Stimulated activated CD8-positive, alpha-beta memory T cell treated with anti-CD3 and anti-CD28 coated beads, Interleukin-12 subunit alpha, Interleukin-12 subunit beta, amount 100 ng/mL, for 4 hours (primary cell): ENCODE measurements at places on chromosomes 7 and 10.

DNA sequence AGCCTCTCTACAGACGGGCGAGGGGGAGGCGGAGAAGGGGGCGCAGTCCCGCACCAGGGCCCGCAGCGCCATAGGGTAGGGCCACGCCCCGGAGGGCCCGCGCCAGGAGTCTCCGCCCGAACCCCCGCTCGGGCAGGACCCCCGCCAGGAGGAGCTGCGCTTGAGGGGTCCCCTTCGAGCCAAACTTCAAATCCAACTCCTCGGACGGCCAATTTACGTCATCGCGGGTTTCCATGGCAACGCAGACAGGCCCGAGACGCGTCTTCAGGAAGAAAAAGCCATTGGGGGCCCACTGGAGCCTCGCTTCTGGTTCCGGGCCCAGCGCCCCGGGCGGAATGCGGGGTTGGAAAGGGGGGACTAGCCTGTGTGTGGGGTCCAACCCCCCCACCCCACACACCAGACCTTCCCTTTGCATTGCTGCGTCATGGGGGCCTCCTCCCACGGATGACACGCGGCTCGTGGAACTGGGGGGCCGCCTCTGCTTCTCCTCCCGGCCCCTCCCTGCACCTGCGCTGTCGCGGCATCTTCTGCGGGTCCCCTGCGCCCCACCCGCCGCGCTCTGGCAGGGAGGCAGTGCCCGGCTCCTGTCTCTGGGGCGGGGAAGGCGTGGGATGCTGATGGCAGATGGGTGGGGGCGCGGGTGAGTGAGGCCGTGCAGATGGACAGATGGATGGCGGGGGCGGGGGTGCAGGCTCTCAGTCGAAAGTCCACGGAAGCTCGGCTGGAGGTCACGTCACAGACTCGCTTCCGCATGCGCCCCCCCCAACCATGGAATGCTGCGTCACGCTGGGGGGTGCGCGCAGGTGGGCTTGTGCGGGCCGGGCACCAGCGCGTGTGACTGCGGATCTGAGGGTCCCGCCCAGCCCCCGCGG lies 1.2 kb downstream of the CALY start:
- DNase-seq: peak; percentile 71

DNA sequence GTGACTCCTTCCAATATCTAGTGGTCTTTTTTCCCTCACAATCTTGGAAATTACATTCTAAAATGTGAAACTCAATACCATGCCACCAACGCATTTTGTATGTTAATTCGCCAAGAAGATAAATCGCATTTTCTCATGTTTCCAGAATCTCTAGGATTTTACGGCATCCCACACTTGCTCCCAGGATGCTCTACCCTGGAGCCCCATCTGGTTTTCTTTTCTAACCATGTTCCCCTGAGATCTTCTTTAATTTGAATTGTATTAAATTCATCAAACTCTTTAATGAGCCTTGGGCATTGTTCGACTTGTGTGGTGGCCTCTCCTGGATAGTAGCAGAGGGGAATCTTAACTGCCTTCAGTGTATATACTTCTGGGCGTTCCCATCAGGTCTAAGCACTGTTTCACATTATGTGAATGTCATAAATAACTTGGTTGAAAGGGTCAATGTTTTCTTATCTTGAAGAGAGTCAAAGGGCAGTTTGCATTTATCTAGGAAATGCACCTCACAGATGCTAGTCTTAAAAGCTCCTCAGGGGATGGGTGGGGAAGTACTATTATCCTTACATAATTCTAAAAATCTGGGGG lies 169.1 kb upstream of the MEOX2 start:
- no peak for DNase-seq

DNA sequence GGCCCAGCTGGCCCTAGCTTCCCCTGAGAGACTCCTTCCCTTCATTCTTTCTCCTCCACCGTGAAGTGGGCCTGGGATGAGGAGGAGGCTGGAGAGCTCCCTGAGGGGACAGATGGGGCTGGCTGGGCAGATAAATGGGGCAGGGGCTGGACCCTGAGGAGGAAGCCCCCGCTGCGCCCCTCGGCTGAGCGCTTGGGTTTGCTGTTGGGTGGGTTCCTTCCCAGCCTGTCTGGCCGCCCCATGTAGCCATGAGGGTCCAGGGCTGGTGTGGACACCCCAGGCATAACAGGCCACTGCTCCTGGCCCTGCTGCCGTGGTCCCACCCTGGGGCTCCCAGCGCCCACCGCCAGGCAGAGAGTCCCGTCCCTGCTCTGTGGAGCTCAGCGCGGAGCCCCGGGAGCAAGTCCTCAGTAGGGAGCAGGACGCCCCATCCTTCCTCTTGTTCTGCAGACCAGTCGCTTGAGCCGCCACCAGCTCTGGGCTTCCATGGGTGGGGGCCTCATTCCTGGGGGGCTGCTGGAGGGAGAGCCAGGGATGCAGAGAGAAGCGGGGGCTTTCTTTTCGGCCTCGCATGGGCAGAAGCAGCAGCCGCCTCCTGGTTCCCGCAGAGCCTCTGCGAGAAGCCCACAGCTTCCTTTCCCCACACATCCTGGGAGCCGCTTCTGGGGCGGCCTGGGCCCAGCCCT lies 266.4 kb upstream of the TCERG1L start:
- DNase-seq: no peak

GRCh38 chr7:2497500-2498336 lies 21.5 kb upstream of the GRIFIN start:
- DNase-seq: no peak
